Omental fat pad (tissue), 4 donors: ENCODE measurements at places on chromosomes 4 and X. TPM values are rescaled to one million over a fixed set of nuclear protein-coding genes. Genes with fewer than 3 reads are reported as not detected.

DRD5 gene
- not detected for total RNA-seq

GLRA2 gene
- not detected for total RNA-seq

PALLD gene
- total RNA-seq = 79.7 TPM

CFAP299 gene
- 0.79 TPM for total RNA-seq

ANXA10 gene
- total RNA-seq = not detected

RHOH gene
- total RNA-seq = 5.8 TPM

SERTM2 gene
- not detected for total RNA-seq

LRRC66 gene
- total RNA-seq = 0.12 TPM

DNA sequence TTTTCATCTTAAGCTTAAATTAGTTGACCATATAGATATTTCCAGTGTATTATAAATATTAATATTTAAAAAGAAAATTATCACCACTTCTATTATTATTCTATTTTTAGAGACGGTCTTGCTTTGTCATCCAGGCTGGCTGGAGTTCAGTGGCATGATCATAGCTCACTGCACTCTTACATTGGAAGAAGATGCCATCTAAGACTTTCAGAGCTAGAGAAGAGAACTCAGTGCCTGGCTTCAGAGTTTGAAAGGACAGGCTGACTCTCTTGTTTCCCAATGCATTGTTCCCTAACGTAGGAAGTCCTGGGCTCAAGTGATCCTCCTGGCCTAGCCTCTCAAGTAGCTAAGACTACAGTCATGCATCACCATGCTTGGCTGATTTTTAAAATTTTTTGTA is 75.9 kb downstream of the FIP1L1 start:
- DNase-seq = no peak

GRCh38 chr4:125663896-125664767 is 349.4 kb downstream of the FAT4 start:
- DNase-seq = no peak

DNA sequence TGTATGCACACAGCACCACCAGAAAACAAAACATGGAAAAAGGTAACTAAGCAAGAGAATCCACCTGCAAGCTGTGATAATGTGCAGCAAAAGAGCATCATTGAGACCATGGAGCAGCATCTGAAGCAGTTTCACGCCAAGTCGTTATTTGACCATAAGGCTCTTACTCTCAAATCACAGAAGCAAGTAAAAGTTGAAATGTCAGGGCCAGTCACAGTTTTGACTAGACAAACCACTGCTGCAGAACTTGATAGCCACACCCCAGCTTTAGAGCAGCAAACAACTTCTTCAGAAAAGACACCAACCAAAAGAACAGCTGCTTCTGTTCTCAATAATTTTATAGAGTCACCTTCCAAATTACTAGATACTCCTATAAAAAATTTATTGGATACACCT is 90.2 kb downstream of the TET2 start:
- no peak for DNase-seq

- DNase-seq = no peak
These were observed 13.5 kb downstream of the PRKX start for GRCh38 chrX:3699821-3700381.

DNA sequence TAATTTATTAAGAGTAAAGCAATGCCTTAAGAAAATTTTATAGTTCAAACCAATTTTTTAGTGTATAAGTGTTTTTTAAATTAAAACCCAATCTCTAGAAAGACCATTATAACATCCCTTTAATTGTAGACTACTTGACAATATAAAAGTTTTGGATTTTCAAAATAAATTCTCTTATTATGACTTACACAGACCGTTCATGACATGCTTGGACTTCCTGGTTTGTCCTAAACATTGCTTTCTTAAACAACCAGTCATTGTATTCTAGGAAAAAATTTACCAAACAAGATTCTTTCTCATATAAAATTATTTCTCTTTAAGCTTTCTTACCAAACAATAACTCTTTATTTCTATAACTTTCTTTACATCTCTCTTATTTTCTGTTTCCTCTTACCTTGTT is 49.0 kb upstream of the CXorf51A start:
- no peak for DNase-seq

DNA sequence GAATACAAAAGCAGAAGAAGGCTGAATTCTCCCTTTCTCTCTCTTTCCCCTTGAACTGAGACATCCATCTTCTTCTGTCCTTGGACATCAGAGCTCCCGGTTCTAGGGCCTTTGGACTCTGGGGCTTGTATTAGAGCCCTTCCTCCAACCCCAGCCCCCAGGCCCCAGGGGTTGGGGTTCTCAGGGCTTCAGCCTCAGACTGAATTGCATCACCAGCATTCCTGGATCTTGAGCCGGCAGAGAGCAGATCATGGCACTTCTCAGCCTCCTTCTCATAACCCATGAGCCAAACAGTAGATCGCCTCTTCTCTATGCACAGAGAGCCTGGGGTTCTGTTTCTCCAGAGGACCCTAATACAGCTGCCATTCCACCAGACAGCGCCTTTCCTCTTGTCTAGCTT is 25.3 kb upstream of the CLDN24 start:
- DNase-seq = no peak

GRCh38 chrX:45801554-45801953 is 600.9 kb upstream of the DIPK2B start:
- no peak for DNase-seq

DNA sequence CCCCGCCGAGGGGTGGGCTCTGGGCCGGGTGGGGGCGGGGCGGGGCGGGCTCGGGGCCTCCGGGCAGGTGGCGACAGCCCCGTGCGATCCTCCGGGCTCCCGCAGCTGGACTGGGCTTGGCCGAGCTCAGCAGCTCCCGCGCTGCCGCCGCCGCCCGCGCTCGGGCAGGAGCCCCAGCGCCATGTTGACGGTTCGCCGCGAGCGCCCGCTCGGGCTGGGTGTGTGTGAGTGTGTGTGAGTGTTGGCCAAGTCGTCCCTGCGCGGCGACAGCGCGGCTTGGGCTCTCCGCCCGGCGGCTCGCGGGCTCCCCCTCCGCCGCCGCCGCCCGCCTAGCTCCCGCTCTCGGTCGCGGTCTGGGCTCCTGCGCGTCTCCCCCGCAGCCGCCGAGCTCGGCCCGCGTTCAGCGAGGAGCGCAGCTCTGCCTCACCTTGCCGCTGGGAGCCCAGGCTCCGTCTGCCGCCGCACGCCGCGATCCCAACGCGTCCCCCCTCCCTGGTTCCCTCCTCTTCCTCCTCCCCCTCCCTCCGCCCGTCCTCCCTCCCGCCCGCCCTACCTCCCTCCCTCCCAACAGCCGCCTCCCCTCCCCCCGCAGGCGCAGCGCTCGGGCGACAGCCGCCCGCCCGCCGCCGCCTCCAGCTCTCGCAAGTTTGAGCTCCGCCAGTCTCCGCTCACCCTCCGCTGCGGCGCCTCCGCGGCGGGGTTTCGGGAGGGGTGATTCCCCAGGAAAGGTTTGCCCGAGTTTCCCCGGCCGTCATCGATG is at the start of gene BCOR:
Gene BCOR, minus strand, starts transcription at position 455 of the 760 bp plus-strand sequence. CDS start 20,029 bp downstream, outside the sequence.
- no peak for DNase-seq

DNA sequence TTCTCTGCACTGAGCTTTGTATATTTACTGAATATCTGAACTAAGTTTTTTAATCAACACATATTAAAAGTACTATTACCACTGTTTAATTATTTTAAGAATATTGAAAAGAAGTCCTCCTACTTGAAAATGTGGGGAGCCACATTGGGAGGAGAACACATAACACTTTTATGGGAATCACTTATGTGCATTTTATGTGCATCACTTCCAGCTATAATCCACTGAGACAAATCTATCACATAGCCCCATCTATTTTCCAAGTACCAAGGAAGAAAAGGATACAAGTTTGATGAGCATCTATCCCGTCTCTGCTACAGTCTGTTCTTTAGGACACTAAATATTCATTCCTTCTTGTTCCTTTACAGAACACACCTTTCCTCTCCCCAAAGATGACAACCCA is 87.2 kb downstream of the IQCM start:
- no peak for DNase-seq

DNA sequence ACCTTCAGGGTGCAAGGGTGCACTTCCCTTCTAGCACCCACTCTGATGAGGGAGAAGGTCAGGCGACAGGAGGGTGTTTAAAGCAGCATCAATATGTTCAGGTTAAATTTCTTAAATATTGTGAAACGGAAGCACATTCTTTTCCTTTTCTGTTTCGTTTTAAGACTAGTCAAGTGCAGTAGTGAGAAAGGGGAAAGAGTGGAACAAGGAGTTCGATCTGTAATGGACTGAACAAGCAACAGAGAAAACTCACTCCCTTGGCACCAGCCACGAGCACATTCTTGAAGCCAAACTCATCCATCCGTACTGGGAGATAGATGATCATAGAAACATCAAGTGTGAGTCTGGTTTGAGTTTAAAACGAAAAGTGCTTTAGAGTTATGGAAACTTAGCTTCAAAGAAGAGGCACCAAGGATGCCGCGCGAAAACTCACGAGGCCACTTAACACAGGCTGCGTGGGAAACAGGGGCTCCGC is 815 bp downstream of the FAM53A start:
- DNase-seq = peak; percentile 39

GRCh38 chrX:22073928-22074327 is 41.8 kb downstream of the PHEX start:
- DNase-seq = no peak

DNA sequence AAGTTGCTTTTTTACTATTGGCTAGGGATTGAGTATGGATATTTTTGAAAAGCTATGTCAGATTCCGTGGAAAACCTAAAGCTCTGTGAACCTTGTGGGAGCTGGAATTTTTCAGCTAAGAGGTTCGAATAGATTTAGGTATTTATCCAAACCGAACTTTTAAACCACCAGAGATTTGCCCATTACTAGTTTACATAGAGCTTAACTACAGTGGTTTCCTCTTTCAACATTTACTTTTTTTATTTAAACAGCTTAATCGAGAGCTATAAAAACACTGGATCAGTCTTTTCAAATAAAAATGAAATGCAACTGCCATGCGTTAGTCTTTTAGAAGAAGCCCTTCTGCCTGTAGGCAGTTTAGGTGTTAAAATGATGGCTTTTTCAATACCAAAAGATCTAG is 377.0 kb downstream of the RPA4 start:
- no peak for DNase-seq

DNA sequence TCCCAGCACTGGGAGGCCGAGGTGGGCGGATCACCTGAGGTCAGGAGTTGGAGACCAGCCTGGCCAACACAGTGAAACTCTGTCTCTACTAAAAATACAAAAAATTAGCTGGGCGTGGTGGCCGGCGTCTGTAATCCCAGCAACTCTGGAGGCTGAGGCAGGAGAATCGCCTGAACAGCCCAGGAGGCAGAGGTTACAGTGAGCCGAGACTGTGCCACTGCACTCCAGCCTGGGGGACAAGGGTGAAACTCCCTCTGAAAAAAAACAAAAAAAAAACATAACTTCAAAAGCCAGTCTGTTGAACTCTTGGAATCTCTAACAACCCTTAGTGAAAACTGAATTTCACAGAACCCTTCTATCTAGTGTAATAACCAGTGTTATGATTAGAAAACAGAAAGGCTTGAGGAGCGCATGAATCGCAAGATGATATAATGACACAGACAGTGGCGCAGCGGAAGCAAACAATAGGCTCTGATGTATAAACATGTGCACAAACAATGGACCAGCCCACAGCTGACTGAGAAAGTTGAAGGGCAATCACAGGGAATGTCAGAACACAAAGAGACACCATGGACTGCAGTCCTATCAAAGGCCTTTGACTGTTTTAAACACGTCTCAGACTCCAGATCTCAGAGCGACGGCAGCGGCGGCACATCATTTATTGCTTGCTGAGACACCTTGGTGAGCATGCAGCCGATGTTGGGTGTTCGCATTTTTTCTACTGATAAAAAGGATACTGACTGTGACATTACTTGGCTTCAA is 81.6 kb downstream of the NSUN7 start:
- DNase-seq = no peak

DNA sequence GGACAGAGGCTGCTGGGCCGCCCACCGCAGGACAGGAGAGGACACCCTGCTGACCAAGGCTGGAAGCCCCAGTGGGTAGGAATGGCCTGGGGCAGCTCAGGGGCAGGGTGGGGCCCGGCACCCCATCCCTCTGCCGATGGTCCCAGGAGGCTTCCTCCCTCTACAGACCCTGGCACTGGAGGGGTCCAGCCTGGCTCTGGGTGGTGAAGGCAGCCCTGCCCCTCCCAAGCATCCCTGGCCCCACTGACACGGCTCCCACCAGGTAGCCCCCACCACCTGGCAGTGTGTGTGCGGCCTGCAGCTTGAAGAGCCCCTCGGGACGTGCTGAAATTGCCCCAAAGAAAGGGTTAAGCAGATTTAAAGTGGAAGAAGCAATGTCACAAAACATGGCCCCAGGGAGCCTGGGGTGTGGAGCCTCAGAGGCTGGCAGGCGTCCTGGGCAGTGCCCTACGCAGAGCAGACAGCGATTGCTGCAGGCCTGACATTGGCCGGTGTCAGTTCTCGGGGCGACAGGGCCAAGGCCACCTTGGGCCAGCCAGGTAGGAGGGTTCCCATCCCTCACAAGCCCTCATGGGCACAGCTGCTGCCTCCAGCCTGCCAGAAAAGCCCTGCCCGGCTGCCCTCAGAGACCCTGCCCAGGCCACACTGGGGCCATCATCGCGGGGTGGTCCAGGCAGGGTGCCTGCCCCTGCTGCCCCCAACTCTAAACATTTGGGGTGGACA is 80.5 kb downstream of the FAM53A start:
- no peak for DNase-seq

DNA sequence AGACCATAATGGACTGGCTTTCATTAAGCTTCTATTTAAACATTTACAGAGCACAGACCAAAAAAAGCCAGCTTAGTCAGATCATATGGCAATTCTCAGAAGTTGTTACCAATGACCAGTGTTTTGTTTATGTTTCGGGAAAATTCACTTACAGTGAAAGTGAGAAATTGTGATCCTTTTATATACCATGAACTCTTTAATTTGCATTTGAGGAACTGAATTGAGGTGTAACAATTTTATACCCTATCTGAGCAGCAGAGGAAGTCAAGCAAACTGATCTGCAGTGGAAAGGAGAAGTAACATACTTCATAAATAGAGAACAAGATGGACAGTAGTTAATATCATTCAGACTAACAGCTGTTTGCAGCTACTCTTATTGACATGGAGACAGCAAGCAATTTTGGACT is 97.1 kb downstream of the TMA16 start:
- DNase-seq = no peak
